ENCODE measurements at places on chromosomes 13 and 19.

DNA sequence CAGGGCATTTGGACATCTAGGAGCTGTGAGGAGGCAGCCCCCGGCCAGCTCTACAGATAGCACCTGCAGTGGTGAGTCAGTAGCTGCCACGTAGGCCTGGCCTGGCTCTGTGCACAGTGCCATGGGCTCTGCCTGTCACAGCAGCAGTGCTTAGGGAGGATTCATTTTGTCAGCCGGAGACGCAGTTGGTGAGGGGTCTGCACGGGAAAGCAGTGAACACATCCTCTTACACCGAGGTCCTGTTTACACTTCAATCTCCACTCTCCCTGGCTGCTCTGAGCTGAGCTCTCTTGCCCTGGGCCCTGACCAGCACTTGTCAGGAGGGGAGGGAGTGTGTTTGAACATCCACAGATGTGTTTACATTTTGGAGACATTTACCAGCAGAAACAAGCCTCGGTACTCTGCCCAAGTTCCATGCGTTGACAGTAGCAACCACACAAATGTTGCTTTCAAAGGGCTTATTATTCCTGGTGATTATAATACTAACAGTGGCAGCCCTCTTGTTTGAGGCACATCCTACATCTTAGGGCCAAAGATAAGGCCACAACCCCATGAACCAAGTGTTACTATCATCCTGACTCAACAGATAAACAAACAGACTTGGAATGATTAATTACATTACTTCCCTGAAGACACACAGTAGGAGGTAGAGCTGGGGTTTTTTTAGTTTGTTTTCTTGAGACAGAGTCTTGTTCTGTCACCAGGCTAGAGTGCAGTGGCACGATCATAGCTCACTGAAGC is 148.9 kb downstream of the USP12 start:
- no peak for DNase-seq

DNA sequence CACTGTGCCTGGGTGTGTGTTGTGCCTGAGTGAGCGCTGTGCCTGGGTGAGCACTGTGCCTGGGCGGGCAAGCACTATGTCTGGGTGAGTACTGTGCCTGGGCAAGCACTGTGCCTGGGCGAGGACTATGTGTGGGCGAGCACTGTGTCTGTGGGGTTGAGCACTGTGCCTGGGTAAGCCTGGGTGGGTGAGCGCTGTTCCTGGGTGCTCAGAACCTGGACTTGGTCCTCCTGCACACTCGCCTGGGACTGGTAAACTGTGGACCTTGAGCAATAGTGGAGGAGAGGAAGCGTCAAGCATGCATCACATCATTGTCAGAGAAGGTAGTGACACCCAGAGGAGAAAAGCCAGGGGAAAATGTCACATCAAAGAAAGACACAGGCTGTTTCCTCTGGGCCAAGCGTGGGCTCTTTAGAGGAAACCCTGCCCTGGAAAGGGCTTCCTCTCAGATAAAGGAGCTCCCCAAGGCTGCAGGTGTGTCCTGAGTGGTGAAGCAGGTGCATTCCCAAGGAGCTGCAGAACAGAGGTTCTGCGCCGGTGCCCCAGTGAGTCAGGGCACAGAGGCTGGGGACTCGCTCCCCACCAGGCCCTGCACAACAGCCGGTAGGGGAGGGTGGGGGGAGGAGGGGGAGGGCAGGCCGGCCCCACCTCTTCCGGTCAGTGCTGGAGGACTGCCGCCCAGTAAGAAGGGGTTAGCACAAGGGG is 141.2 kb downstream of the TEX29 start:
- no peak for DNase-seq

DNA sequence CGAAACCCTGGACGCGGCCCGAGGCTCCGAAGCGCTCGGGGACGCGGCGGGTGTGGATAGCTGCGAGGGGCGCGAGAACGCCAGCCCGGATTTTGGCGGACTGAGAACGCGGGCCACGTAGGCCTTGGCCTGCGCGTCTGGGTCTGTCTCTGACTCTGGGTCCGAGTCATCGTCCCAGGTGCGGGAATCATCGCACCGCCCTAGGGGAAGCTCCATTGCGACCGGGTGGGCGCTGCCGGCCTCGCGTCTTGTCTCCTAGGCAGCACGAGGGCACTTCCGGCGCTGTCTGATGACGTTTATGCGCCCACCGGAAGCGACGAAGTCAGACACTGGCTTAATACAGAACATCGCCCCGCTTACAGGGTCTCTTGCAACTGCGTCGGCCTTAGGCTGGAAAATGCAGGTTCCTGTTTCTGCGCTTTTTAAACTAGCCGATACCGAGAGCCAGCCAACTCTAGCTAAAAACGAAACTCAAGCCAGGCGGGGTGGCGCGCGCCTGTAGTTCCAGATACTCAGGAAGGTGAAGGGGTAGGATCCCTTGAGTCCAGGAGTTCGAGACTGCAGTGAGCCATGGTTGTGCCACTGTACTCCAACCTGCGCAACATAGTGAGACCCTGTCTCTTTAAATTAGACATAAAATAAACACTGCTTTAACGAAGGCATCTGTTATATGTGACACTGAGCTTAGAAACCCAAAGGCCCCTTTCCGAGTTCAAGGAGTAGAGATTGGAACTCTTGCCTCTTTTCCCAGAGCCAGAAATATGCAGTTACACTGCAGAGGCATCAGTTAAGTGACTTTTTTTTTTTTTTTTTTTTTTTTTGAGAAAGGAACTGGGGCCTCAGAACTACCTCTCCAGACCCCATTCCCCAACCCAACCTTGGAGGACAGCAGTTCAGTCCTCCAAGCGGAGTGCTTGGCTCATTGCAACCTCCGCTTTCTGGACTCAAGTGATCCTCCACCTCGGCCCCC is at the start of gene FBXW9:
FBXW9 (minus strand) TSS at position 266 of the 970 bp plus-strand sequence; CDS start at position 216, 50 bp downstream.
- peak; percentile 90 for DNase-seq

DNA sequence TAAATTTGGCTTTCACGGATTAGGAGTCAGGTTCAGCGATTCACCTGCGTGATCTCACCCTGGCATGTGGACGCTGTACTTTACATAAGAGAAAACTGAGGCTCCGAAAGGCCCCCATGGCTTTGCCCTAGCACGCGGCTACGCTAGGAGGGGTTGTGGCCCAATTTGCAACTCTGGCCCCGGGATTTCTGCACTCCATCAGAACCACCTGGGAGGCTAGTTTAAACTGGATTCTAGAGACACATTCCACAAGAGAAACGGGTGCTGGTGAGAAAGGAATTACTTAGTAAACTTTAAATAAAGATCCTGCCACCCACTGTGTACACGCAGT is 6.2 kb downstream of the BCL3 start:
- no peak for DNase-seq

DNA sequence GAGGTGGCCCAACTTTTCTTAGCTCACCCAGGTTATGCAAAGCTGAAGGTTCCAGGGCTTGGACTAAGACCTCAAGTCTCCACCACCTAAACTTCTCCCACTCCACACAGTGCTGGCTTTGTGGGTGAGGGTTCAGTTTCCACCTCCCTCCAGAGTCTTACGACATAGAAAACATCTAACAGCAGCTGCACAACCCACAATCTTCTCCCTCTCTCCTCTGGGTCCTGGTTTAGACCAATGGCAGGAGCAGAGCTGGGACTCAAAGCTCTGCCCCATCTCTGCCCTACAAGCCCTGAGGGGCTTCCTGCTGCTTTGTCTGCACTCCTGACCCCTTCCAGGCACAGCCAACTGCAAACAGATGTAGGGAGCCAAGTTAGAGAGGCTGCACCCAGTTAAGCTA is 16.0 kb downstream of the IRGC start:
- DNase-seq = no peak

- no peak for DNase-seq
These were observed 80.0 kb upstream of the FREM2 start for GRCh38 chr13:38606699-38607535.

GRCh38 chr19:1269065-1269477 is at the start of gene CIRBP:
Gene CIRBP (plus strand): TSS chr19:1269332. CDS start chr19:1270934, 1,602 bp downstream.
- DNase-seq = peak; percentile 98

DNA sequence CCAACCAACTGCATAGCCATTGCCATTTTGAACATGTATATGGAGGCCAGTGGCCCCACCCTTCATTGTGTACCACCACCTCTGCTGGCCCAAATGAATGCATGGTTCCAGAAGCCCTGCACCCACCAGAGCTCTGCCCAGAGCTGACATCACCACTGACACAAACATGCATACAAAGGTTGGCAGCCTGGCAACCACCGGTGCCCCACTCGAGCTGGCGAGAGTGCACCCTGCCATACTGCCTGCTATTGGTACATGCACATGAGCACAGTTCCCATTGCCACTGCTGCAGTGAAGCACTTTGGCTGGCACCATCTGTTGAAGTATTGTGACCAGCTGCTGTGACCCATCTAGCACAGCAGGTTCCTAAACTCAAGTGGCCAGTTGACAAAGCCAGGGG is 1564.9 kb downstream of the OLFM4 start:
- DNase-seq = no peak

- DNase-seq = no peak
These were observed 34.4 kb upstream of the EPHX3 start for GRCh38 chr19:15266683-15267082.

- no peak for DNase-seq
These were observed 47.4 kb downstream of the TNFRSF19 start for GRCh38 chr13:23617551-23618024.

GRCh38 chr19:19538785-19539166 is 711 bp downstream of the CILP2 start:
- no peak for DNase-seq

DNA sequence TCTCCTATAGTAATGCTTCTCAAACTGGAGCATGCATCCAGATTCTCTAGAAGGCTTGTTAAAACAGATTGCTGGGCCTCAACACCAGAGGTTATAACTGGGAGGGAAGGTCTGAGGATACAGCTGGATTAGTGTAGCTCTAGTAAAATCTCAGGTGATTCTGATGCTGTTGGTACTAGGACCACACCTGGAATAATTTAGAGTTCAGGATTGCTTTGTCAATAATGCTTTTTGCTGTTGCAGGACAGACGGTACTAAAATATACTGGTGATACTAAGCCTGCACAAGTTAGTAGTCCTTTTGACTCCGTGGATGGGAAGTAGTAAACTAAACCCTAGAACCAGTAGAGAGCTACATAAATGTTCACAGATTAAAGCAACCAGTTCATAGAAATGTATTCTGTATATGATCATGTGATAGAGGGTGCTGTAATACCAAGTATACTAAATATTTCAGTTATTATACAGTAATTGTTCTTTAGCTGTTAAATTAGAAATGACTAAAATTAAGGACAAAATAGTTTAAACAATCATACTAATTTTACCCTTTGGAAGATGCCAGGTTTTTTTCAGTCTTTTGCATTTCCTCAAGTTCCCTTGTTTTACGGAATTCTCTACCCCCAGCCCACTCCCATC is 258.2 kb upstream of the STARD13 start:
- DNase-seq = peak; percentile 59

- DNase-seq = no peak
These were observed 82.2 kb downstream of the LACC1 start for GRCh38 chr13:43961909-43962308.

DNA sequence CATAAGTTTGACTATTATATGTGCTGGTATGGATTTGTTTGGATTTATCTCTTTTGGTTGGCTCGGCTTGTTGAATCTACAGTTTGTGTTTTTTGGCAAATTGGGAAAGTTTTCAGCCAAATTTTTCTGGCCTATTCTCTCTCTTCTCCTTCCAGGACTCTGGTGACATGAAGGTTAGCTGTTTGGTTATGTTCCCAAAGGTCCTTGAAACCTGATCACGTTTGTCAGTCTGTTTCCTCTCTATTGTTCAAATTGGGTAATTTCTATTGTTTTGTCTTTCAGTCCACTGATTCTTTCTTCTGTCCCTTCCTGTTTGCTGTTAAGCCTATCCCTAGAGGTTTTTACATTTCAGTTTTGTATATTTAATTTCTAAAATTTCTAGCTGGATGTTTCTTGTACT is 81.5 kb upstream of the SHISA2 start:
- DNase-seq = no peak

DNA sequence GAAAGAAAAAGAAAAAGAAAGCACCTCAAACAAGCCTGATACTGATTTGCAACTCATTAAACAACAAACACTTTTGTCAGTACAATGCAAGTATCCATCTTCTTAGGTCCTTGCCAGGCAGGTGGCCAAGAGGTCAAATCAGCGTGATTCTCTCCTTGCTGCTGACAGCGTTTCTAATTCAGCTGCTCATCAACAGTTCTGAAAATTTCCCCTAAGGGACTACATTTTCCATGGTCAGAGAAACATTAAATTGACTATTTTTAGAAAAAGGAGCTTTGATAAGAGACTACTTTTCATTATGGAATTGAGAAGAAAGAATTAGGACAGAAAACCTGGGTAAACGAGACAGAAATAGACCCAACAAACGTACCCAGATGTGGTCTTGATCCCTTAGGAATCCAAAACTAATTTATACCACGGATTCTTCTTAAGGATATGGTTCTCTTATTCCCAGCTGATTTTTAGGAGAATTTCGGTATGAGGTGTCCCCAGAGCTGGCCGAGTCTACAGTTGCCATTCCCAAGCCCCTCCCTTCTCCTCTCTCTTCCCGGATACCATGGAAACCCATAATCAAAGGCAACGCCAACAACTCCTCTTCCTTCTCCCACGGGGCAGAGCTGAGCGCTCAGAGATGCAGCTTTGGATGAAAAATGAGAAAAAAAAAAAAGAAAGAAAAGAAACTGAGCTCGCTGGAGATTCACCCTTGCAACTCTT is 29.5 kb upstream of the CEBPG start:
- DNase-seq = peak; percentile 86

DNA sequence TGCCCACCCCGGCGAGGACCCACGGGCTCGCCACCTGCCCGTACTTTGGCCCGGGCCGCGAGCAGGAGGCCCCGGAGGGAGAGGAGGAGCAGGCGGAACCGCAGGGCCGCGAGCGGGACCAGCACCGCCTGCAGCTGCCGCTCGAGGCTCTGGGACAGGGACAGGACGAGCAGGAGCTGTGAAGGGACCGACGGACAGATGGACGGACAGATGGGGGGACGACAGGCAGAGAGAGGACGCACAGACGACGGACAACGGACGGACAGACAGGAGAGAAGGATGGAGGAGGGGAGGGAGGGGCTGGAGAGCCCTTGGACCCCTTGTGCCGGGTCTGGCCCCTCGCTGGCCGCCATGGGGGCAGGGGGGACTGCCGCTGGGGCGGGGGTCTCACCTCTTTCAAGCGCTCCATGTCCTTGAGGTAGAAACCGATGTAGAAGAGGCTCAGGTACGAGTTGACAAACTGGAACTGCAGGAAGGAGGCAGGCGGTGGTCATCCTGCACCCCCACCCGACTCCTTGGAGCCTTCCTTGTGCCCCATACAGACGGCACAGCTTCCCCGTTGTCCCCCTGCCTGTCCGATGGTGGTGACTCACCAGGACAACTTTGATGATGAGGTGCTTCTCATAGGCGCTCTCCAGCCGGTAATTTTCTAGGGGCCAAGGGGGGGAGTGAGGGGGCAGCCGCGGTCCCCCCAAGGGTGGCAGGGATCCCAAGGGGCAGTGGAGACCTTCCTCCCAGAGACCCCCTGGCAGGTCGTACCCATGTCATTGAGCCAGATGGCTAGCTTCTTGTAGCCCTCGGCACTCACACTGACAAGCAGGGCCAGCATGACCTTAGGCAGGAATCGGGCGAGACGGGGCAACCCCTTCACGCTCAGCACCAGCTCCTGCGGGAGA is 5.0 kb downstream of the ANO8 start:
- no peak for DNase-seq

DNA sequence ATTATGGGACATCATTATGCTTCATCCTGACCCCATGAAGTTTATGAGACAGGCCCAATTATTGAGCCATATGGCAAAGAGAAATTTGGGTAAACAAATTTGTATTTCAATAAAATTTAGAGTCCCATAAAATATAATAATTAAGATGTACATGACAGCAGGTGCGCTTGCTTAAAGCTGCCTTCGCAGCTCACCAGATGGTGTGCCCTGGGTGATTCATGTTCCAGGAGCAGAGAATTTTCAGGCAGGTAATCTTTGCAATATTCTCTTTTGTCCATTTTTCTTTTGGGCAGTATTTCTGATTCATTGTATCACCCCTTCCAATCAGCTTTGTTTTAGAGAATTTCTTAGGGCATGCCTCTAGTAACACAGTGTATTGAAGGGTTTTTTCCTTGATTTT is 39.5 kb upstream of the WASF3 start:
- DNase-seq = no peak

Measured in skin of body (tissue), 3 donors.